Smooth muscle cell of the brain vasculature (primary cell): ENCODE measurements at places on chromosomes 4 and X.

- no peak for DNase-seq
Measured at GRCh38 chrX:49187028-49187394, 838 bp upstream of the PRICKLE3 start.

- DNase-seq, result no peak
Measured at GRCh38 chr4:141912831-141913230, 276.4 kb downstream of the IL15 start.

DNA sequence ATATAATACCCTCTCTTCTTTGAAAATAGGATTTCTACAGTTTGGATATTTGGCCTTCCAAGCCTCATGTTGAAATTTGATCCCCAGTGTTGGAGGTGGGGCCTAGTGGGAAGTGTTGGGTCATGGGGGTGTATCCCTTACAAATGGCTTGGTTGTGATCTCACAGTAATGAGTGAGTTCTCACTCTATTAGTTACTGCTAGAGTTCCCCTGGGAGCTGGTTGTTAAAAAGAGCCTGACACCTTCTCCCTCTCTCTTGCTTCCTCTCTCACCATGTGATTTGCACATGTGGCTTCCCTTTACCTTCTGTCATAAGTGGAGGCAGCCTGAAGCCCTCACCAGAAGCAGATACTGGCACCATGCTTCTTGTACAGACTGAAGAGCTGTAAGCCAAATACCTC is 73.9 kb downstream of the HDAC8 start:
- DNase-seq, result no peak

DNA sequence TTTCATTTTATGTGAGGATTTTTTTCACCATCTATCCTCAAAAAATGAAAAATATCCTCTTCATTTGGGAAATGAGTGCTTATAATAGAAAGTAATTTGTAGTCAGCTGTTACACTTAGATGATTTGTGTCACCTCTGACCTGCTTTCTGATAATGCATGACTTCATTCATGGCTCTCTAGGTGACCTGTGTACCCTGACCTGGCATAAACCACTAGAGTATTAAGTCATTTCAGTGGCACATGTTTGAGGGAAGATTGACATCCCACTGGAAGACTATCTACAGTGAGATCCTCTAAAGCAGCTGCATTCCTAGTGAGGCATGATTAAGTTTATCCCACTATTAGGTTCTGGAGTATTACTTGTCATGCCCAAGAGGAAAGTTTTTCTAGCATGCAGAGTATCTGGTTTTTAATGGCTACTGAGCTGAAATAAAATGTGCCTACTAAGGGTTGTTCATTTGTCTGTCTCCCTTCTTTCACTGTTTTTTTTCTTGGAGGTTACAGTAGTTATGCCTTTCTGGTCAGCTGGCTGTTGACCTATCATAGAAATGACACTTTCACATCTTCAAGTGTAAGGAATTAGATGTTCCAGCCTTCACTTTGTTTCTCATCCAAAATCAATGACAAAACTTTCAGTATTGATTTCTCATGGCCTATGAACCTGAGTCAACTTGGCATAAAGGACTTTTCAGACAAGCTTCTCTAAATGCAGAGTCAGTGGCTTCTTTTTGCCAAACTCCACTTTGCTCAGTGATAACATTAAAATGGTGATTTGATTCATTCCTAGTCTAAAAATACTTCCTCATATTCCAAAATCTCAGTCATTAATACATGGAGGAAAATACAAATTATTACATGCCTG is 33.1 kb downstream of the TET2 start:
- no peak for DNase-seq

DNA sequence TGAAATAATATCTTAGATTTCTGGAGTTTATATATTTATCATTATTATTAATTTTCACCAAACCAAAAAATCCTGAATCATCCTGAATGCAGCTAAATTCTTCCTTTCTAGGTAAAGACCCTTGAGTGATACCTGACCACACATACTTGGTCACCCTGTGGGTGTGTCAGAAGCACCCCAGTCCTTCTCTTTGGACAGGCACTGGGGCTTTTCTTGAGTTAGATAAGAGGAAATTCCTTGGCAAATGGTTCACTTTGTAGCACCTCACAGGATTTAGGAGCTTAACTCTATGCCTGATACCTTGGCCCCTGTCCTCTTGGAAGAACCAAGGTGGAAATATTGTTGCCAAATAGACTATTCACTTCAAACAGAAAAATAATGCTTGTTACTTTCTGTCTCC is 69.6 kb upstream of the PNPLA4 start:
- no peak for DNase-seq

DNA sequence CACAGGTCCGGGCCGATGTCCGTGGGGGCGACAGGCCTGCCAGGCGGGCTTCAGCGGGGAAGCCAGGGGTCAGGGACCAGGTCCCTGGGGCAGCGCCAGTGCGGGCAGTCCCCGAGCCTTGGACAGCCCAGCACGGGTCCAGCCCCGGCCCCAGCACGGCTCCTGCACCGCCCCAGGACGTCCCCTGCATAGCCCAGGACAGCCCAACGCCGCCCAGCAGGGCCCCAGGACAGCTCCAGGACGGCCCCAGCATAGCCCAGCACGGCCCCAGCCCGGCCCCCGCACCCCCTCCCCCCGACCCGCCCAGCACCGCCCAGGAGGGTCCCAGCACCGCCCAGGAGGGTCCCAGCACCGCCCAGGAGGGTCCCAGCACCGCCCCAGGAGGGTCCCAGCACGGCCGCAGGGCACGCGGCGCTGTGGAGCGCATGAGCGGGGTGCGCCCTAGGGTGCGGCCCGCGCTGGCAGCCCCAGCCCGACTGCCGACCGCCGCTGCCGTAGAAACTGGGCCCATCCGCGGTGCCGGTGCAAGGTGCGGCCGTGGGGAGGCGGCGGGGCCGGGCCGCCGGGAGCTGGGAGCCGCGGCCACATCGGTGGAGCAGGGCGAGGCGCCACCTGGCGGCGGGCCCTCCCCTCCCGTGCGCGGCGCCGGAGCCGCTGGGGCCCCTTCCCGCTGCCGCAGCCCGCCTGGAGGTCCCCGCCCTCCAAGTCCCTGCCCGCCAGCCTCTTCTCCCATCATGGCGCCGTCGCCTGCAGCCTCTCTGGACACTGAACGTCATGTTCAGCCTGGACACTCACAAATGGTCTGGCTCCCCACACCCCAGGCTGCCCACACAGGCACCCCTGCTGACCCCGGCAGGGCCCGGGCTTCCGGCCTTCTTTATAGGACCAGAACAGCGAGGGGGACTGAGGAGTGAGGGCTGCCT is 106.8 kb upstream of the NKX1-1 start:
- DNase-seq, result no peak

DNA sequence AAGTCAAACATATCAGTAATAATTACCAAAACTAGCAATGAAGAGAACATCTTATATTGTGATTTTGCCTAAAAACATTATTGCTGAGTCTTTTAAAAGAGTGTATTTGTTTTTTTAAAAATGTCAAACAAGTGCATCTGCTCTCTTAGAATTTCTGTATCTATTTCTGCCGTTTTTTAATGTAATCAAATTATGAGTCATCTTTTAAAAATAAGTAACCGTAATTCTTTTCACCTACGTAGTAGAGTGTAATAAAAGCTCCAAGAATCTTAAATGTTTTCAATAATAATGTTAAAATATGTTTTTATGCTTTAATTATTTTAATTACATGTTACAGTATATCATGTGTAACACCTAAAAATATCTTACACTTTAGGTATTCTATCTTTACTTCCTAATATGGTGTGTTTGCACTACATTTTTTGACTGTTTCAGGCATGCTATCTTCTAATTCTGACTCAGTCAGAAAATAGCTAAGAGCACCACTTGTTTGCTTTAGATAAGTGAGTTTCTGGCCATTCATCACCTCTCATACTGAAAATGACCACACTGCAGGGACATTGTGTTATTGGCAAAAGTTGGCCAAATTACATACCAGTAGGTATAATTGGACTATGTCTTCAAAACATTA is 368.5 kb downstream of the PCDH7 start:
- no peak for DNase-seq

- no peak for DNase-seq
Measured at GRCh38 chrX:17285983-17286382, 89.0 kb upstream of the NHS start.

DNA sequence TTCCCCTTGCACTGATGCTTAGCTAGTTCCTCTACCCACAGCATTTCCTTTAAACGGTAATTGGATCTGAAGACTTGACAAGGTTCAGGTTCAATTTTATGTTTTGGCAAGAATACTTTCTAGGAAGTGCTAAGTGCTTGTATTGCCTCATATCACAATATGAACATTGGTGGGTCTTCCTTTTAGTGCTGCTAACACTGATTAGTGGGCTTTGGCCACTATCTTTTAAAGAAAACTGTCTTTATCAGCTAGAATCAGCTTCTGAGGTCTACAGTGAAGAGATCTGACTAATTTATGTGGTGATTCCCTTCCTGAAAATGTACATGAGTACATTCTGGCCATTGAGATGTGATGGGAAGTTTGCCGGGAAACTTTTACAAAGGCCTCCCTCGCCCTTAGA is 316.7 kb upstream of the KLF3 start:
- DNase-seq, result no peak

GRCh38 chr4:101911616-101912015 is 121.1 kb downstream of the BANK1 start:
- no peak for DNase-seq

GRCh38 chrX:18449236-18449635 is 23.8 kb downstream of the CDKL5 start:
- no peak for DNase-seq

GRCh38 chr4:13160920-13161319 is 323.2 kb downstream of the RAB28 start:
- no peak for DNase-seq

DNA sequence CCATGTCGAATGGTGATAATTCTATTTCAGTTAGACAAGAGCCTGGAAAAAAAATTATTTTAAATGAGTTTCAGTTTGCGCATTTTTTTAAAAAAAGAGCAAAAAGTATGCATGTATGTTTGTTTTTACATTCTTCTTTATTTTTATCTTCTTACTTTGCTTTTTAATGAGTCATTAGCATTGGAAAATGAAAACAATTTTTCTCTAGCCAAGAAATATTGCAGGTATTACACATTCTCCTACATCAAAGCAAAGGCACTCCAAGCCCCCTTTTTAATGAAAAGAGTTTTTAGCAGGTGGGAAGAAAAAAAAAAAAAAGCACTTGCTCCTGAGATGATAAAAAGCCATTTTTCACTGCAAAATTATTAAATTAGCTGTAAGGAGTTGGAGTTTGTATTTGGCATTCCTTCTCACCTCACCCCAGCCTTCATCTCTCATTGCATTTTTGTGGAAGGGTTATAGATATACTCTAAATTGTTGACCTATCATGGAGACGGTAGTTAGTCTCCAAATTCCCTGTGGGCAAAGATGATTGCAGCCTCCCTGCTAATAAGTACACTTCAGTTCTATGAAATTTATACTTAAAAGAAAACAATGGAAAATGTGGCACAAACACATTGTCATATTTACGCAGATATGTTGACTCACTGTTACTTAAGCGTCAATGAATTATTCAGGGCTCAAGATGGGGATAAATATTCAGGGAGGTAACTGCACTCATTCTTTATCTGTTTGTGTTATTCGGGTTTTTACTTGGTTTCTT is 43.8 kb downstream of the PALLD start:
- no peak for DNase-seq

- no peak for DNase-seq
Measured at GRCh38 chr4:3311095-3311372, 18.2 kb downstream of the RGS12 start.

- DNase-seq, result no peak
Measured at GRCh38 chr4:44146516-44146915, 302.1 kb downstream of the KCTD8 start.

DNA sequence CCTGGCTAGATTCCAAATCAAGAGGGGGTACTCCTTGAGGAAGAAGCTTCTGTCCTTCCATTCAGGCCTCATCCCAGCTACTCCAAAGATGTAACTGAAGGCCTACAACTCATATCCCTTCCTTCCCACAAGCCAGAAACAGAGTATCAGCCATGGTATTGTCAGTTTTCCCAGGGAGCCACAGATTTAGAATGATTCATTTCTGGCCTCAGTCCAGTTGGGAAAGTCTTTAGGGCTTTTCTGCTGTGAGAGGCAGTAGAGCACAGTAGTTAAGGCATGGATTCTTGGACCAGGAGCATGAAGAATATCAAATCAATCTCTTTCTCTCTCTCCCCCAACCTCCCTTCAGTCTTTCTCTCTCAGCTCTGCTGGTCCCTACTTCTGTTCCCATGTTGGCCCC is 505.0 kb downstream of the BCOR start:
- no peak for DNase-seq

- no peak for DNase-seq
Measured at GRCh38 chr4:82569076-82569475, 7.3 kb upstream of the TMEM150C start.

DNA sequence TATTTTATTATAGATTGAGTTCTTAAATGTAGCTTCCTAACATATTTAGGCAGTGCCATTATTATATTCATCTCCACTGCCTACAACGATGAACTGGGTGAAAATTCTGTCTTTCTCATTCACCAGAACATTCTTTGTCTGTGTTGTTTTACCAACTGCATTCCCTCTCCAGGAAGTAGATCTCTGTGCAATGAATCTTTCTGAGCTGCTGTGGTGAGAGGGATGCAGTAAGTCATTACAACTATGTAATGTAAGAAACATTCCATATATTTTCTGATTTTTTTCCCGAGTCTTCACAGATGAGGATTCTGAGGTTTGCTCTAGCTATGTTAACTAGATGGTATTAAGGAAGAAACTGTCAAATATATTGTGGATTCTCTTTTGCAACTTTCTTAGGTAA is 811.9 kb upstream of the PCDH7 start:
- DNase-seq, result no peak

- no peak for DNase-seq
Measured at GRCh38 chr4:54038056-54038455, 26.3 kb downstream of the CHIC2 start.

- DNase-seq, result no peak
Measured at GRCh38 chr4:103305355-103305754, 107.2 kb upstream of the CENPE start.

- no peak for DNase-seq
Measured at GRCh38 chr4:161463436-161463835, 700.4 kb downstream of the FSTL5 start.
